CD4-positive, alpha-beta T cell treated with Interleukin-15 for 1 hour (primary cell): ENCODE measurements at places on chromosomes 3 and 15.
A peak's percentile ranks its signal among the peaks of the same experiment; 100 is the strongest.

GRCh38 chr3:23611737-23612295, 193.9 kb upstream of the UBE2E1 start:
- DNase-seq: no peak

GRCh38 chr3:21839592-21839991, 88.6 kb upstream of the ZNF385D start:
- no peak for DNase-seq

- DNase-seq: no peak
Observed at GRCh38 chr15:86082619-86083380, 3.1 kb downstream of the AGBL1 start.

DNA sequence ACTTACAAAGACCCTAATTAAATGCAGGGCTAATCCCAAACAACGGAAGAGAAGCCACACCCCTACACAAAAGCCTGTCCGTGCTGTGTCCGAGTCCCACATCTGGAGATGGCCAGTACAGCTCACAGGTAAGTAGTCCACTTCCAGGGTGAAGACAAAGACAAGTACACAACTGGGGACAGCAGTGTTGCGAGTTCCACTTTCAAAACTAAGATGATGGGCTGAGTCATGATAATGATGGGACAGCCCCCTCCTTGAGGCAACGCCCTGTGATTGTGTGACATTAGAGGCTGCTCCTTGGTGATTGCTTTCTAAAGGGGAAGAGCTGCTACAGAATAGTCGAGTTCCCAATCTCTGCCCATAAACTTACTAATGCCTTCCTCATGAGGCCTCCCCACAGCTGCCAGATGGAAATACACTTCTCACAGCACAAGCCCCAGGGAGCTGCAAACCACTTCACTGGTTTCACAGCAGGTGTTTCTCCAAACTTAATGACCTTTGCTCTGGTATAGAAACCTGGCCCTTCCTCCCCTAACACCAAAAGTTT, 27.6 kb downstream of the RFT1 start:
- DNase-seq: peak; percentile 63

DNA sequence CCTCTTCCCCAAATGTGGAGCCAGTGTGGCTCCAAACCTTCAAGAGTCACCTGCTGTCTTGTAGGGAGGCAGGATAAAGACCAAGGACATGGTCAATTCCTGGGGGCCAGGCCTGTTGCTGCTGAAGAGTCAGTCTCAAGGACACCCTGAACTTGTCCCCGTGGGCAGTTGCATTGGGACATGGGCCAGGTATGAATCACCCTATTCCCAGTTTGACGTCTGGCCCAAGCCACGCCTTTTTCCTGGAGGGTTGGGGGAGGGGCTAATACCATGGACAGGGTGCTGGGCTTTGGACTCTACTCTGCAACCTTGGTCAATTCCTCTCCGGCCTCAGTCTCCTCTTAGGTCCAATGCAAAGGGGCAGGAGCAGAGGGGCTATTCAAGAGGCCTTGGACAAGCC, 10.4 kb downstream of the ATP2B2 start:
- DNase-seq: no peak

DNA sequence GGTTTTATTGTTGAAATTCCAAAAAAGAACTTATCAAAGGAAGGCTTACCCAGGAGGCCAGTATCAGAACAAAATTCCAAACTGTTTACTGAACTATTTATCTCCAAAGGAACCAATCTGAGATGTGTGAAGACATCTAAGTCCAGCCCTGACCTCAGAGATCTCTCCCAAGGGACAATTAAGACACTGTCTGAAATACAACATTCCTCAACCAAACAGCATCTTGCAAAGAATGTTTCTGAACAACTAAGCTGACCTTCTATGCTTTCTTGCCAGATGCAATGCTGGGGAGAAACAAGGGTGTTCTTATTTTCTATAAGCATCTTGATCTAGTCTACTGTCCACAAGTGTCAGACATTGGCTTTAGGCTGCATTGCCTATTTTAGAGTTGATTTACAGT, 13.6 kb downstream of the PDZRN3 start:
- DNase-seq: no peak

DNA sequence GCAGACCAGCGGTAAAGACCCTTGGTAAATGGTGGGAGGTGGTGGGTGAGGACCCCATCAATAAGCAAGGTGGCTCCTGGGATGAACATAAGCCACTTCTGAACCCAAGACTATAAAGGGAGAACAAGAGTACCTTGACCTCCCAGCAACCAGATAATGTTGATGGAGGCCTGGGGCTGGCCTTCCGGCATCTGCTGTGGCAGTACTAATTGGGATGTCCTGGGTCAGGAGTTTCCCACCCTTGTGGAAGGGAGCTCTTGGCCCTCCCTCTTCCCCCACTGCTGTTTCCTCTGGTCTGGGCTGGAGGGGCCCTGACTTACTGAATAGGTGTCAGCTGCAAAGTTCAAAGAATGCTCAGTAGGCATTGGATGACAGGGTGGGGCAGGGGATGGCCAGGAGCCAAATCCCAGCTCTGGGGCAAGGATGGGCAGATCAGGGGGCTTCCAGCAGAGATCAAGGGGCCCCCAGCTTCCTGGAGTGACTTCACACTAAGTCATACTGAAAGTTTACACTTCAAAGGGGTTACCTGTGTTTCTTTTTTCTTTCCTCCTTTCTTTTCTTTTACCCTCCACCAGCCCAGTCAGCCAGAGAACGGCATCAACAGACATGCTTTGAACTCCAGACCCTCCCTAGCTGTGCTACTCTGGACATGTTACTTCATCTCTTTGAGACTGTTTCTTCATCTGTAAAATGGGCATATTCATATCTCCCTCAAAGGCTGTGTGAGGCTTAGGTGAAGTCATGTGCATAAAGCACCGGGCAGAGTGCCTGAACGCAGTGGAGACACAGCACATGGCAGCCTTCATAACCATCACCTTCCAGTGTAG, 1.5 kb downstream of the RBP1 start:
- no peak for DNase-seq

DNA sequence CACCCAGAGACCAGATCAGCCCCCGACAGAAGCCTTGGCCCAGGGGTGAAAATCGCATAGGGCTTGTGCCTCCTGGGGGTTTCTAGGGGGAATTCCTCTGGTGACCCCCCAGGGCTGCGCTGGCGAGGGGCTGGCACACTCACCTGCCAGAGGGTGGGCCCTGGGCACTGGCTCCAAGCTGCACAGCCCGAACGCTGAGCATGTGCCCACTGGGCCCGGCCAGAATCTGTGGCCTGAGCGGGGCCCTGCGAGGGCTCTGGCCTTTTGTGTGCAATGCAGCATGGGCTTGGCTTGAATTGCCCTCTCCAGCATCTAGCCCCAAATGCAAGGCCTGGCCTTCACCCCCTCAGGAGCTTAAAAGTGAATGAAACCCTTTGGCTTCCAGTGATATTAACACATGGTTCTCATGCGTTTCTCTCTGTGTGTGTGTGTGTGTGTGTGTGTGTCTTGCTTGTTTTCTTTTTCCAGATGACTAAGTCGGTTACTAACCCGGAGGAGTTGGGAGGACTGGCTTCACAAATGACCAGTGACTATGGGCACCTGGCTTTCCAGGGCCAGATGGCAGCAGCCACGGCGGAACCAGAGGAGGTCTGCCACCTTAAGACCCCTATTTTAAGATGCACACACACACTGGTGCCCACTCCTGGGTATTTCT, 259.1 kb upstream of the TPM1 start:
- no peak for DNase-seq

DNA sequence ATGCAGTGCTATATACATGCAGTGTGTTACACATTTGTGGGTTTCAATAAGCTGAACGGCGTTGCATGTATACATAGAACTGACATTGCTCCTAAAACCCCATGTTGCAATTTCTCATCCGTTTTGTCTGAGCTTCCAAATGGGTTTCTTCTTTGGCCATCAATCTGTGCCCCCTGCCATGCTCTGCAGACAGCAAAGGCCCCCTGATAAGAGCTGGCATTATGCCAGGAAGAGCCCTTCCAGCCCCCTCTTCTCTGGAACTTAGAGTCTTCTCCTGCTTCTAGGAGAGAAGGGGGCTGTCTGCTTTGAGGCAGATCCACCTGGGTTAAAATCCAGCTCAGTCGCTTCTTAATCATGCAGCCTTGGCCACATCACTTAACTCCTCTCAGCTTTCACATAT, 254.0 kb downstream of the SLCO3A1 start:
- DNase-seq: no peak

DNA sequence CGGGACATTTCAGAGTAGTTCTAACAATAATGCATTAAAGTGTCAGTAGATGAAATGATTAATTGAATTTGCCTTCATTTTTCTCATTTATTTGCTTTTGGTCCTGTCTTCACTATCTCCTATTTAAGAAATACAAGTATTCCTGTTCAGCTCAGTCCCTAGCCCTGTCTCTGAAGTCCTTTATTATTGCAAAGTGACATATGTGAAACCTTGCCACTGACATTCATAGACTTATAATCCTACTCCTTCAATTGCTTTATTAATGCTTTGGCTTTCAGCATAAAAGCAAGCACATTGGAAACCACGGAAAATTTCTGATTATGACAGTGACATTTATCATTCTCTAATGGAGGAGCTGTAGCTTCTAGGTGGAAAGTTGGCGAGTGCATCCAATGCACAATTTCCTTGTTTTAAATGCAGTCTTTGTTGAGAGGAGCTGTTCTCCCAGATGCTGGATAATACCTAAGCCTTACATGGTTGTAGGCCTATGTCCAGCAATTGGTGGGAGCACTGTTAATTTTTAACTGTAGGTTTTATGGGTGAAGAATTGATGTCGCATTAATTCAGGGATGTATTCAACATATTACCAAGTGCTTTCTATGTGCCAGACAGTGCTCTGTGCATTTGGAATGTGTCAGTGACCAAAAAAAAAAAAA, 337.8 kb downstream of the FEZF2 start:
- no peak for DNase-seq

DNA sequence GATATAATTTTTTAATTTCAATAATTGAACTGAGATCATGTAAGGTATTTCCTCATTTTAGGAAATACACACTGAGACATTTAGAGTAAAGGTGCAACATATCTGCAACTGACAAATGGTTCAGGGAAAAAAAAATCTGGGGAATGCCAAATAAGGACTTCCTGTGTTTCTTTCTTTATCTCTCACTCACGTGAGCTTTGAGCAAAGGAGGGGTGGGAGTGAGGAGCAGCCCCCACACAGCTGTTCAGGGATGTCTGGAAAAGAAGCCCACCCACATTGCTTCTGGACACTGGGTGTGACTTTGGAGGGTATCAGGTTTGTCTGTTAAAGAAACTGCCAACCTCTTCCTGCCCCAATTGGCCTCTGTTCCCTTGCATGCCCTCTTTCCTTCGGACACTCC, 5.6 kb upstream of the TP63 start:
- DNase-seq: no peak

- no peak for DNase-seq
Observed at GRCh38 chr3:30567139-30567753, 39.2 kb upstream of the TGFBR2 start.

- no peak for DNase-seq
Observed at GRCh38 chr3:187504435-187504834, 136.2 kb downstream of the RTP4 start.

DNA sequence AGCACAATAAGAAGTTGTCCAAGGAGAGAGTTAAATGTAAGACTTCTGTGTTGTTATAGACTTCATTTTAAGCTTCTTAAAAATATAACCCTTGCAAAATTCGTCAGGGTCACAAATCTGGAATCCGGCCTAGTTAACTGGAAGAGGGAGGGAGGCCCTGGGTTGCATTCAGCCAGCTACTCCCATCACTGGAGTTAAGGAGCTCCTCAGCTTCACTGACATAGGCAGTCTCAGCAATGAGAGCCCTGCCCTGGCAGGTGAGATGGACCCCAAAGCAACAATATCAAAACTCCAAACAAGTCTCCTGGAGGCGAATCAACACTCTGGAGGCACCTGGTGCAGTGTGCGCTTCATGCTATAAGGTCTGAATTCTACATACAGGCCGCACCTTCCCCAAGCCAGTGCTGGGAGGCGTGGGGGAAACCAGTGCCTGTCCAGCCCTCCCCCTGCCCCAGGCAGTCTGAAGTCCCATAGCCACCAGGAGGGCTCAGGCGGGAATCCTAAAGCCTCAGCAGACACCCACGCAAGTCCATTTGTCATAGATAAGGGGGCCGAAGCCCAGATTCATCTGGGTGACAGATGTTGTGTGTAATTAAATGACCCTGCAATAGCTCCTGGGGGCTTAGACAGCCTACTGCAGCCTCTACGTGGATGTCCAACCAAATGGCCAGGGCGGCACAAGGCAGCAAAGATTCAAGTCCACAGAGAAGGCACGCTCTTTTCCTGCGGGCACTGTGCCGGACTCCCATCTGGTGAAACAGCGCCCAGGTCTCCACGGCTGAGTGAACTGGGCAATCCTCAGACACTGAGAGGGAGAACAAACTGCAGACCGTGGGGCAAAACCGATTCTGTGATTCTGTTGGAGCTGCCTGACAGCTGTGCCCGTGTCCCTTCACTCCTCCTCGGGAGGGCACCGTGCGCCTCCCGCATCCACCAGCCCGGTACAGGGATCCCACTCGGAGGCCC, 64.9 kb downstream of the ATP10A start:
- no peak for DNase-seq

- DNase-seq: no peak
Observed at GRCh38 chr15:69467636-69468035, 15.0 kb downstream of the RPLP1 start.

DNA sequence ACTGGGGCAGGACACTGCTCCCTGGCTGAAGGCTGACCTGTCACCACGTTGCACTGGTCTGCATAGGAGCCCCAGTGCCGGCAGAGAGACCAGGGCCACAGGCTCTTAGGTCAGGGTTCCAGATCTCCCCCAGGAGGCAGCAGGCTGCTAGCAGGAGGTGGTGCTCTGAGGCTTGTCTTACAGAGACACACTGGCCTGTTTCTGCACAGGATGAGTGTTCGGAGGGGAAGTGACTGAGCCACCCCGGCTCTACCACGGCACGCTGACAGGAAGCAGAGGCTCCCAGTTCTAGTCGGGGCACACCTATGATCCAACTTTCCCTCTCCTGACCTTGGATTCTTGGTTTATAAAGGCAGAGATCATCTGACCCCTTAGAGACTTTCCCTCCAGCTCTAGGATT, 8.6 kb downstream of the FBXL22 start:
- peak; percentile 57 for DNase-seq

DNA sequence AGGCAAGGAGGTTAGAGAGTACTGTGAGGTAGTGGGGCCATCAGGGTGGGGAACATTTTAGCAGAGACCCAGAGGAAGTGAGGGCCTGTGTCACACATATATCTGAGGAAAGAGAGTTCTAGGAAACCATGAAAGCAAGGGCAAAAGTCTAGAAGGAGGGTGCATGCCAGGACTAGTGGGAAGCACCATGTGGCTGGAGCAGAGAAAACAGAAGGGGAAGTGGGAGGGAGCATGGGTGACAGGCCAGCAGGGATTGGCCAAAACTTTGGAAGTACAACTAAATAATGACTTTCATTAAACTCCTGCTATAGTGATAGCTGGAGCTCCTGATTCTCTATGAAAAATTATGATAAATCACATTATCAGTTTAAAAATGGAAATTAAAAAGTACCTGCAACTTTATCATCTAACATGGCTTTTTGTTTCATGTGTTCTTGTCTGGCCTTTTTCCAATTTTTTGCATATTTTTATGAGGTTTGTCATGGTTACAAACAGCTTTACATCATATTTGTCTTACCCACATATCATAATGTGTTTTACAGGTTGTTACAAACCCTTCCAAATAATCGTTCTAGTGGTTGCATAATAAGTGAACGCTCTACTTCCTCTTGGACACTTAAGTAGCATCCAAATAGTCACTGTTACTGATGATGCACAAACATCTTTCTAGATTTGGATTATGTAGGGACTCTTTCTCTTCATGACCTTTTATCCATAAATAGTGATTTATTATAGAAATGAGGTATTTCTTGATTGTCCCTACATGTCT, 168.3 kb downstream of the NEK10 start:
- DNase-seq: no peak

GRCh38 chr3:115784739-115785536, 161.6 kb downstream of the GAP43 start:
- no peak for DNase-seq

- DNase-seq: no peak
Observed at GRCh38 chr3:54484334-54484733, 362.0 kb downstream of the CACNA2D3 start.
